IPS DF 19.7 (cell line): ENCODE measurements at places on chromosomes 6 and 20.

DNA sequence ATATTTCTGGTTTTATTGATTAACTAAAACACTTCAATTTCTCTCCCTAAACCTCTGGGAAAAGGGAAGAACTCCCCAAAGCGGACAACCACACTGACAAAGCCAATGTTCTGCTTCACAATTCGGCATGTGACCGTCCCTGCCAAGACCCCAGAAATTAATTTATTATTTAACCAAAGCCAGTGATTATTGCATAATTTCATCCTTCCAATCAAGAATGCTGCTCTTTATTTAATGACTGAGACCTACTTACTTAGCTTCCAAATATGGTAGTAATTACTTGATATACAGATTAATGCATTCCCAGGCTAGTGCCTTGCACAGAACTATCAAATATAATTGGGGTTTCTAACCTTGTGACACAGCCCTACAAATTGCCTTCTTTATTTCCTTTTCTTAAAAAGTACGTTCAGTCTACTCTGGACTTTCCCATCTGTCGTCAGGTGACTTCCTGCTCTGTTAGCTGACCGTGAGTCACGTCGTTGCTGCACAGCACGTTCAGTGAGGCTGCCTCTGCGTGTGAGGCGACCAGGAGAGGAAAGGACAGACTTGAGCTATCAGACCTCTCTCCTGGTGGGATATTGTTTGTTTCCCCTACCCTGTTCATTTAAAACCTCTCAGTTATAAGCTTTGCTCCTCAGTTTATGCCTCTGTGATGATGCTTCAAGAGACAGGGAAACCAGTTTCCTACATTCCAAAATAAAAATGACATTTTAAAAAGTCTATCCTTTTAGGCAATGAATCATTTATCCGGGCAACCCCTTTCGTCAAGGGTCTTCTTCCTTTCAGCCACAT is 55.7 kb upstream of the TNFAIP3 start:
- DNase-seq = no peak

GRCh38 chr6:159221486-159222170 is 52.4 kb downstream of the FNDC1 start:
- DNase-seq = no peak

DNA sequence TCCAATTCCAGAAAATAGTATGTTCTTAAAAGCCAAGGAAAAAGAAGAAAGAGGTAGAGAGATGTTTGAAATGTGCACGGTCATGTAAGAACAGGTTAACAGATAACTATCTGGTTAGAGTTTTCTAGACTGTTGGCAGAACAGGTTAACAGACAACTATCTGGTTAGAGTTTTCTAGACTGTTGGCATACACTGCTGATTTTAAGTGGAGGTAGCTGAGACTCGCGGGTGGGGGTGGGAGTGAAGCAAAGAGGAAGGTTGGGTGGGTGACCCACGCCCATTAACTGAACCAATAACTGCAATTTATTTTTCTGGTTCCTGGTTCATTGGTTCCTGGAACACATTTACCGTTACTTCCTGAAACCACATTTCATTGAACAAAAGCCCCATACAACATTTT is 157.5 kb downstream of the ELOVL4 start:
- no peak for DNase-seq

- DNase-seq = no peak
Measured at GRCh38 chr20:53463101-53463972, 130.3 kb downstream of the ZNF217 start.

- DNase-seq = no peak
Measured at GRCh38 chr6:41815587-41815986, 28.1 kb downstream of the TOMM6 start.

DNA sequence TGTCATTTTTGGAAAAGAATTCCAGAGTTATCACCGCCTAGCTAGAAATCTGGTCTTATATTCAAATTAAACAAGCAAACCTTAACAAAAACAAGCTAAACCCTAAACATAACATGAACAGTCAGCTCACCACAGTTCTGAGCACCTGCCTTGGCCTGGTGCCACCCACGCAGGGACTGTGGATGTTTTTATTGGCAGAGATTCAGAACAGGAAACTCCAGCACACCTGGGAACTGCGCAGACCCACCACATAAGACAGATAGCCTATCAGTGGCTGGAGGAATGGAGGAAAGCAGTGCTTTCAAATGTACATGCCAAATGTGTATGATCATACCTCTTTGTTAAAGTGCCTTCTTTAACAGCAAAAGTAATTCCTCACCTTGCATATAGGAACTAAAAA is 8.9 kb downstream of the SLC16A10 start:
- no peak for DNase-seq

DNA sequence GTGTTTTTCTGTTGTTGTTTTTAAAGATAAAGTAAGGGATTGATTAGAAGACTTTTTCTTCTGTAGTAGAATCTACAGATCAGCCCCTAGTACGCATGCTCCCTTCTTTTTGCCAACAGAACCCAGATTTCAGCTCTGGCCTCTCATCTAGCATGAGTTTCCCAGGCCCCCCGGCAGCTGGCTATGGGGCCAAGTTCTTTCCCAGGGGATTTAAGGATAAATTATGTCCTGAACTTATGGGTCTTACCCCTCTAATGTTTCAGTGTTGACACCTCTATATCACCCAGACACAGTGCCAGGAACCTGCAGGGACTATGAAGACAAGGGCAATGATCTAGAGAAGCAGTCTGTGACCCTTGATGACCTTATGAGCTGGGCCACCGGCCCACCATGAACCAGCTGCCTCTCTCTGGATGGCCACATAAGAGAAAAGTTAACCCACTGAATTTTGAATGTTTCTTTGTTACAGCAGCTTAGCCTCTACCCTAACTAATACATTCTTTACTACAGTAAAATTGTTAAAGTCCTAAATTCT is 150.5 kb downstream of the UNC5CL start:
- DNase-seq = no peak

GRCh38 chr6:56349194-56349593 is 101.8 kb upstream of the COL21A1 start:
- no peak for DNase-seq

DNA sequence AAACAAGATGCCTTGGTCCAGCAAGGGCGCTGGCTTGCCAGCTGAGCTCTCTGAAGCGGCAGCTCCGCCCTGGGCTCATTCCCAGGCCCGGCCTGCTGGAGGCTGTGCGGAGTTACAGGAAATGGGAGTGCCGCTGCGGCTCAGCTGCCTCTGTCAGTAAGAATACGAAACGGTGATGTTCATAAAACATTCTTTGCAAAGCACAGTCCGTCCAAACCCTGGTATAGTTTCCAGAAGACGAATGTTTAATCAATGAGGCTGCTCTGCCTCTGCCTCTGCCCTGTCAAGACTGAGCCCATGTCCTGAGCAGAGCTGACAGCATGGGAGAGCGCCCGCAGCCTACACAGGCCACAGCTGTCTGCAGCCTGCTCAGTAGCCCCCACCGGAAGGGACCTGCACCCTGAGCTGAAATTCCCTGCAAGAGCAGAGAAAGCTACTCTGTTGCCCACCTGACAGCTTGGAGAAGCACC is 153.3 kb upstream of the SNX9 start:
- DNase-seq = peak; percentile 28

GRCh38 chr20:10864076-10864672 is 190.4 kb upstream of the JAG1 start:
- peak; percentile 0 for DNase-seq

- DNase-seq = no peak
Measured at GRCh38 chr6:134602123-134602522, 284.2 kb upstream of the SGK1 start.

DNA sequence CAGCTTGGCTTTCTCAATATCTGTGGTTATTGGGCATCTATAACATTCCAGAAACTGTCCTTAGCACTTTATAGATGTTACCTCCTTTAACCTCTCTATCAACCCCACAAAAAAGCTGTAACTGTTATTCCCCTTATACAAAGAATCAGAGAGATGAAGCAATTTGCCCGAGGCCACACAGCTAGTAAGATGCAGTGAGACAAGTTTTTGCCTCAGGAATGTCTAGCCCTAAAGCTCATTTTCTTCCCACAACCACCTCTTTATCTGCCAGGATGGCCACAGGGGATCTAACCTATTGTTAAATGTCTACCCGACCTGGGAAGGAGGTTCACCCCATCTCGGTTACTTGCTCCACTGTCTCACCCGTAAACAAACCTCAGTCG is 31.9 kb upstream of the TCP11 start:
- no peak for DNase-seq

DNA sequence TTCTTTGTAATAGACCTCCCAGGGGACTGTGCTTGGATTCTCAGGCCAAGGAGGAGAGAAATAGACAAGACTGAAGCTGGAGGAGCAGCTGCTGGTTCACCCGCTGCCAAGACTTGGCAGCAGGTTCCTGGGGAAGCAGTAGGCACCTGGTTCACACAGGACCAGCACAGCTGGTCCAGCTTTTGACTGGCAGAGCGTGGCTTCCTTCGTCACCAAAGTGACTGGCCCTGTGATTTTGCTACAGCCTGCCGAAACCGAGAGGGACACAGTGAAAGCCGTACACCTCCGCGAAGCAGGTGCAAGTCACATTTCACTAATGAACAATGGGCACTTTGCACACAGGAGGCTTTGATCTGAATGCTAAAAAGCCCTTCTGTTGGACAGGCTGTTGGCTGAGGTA is 199.0 kb downstream of the RNF144B start:
- DNase-seq = no peak
